ENCODE measurements at places on chromosomes 2 and 18. TPM values are rescaled to one million over a fixed set of nuclear protein-coding genes. Genes with fewer than 3 reads are reported as not detected.

GRCh38 chr18:5420906-5421305 lies 122.9 kb downstream of the EPB41L3 start:
- H3K4me1 ChIP-seq = no peaks in the 10 kb centered on the region
- H3K27me3 ChIP-seq = no peaks in the 10 kb centered on the region
- H3K4me3 ChIP-seq = no peak overlapping the region

DNA sequence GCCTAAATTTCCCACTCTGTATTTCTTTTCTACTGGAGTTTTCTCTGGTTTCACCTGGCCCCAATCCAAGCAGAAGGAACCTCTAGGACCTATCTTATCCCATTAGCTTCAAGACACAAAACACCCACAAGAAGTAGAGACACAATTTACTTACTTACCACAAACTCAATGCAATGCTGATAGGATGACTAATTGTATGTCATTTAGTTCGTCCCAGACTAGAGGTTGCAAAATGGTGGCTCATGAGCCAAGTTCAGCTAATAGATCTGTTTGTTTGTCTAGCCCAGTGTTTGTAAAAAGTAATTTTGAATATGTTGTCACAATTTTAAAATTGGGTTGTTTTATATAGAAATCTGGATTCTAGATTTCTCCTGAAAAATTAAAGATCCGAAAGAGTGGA lies 34.7 kb upstream of the ZSWIM2 start:
- H3K36me3 ChIP-seq = no peaks in the 10 kb centered on the region
- no peak for DNase-seq
- H3K4me3 ChIP-seq = no peak overlapping the region
- no peak overlapping the region for H3K27ac ChIP-seq

DNA sequence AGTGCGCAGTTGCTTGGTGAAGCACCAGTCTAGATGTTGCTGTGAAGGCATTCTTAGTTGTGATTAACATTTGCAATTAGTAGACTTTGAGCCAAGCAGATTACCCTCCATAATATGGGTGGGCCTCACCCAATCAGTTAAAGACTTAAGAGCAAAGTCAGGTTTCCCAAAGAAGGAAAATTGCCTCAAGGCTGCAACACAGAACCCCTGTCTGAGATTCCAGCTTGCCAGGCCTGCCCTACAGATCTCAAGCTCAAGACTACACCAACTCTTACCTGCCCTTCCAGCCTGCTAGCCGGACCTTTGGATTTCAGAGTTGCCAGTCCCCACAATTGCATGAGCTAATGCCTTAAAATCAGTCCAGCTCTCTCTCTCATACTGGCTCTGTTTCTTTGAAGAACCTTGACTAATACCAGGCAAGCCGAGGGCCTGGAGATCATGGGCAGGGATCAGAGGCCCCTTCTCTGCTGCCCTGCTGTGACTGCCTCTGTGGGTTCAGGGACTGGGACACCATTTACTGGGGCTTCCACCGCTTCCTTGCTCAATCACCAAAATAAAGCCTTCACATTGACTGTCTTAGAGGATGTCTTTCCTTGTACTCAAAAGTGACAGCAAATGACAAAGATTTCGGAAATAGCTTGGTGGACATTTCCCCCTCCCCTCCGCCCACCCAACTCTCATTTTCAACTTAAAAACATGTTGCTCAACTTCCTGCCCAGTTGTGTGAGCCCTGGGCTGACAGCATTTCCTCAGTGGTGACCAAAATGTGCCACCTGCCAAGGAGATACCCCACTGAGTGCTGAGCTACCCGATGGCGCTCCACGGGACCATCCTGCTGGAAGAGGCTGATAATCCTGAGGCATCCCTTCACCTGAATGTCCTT lies 86.7 kb downstream of the GALNT14 start:
- peak overlapping the region; percentile 13 for H3K27ac ChIP-seq
- no peaks in the 10 kb centered on the region for H3K36me3 ChIP-seq
- DNase-seq = no peak
- no peaks in the 10 kb centered on the region for H3K4me1 ChIP-seq

APOB gene
- 0.57 TPM for total RNA-seq

DOCK10 gene
- total RNA-seq = 33.8 TPM

Data from kidney (tissue), 22 donors.